Activated effector memory CD4-positive, alpha-beta T cell treated with Interleukin-2 at 50 U/mL for 16 hours (primary cell): ENCODE measurements at places on chromosomes 2 and 18.

GRCh38 chr18:51133580-51134160 is 63.8 kb downstream of the MEX3C start:
- no peak for DNase-seq

GRCh38 chr2:38692636-38693318 is 26.9 kb downstream of the GALM start:
- no peak for DNase-seq

- no peak for DNase-seq
Measured at GRCh38 chr2:234536178-234536965, 39.5 kb upstream of the ARL4C start.

DNA sequence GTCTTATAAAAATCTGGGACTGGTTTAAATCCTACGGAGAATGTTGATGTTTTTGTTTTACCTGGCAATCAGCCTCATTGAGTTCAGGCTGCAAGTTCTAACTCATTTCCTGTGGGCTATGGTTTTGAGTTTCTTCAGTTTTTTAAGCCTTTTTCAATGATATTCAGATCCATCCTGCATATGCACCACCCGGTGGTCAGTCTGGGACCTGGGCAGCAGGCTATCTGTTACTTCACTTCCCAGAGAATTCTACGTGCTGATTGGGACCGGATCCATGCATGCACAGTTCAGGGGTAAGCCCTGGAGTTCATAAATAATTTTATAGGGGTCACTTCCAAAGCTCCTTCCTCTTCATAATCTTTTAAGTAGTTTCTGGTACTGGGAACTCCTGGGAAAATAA is 339.2 kb upstream of the HNRNPA3 start:
- no peak for DNase-seq

- no peak for DNase-seq
Measured at GRCh38 chr18:35511428-35511827, 13.7 kb upstream of the INO80C start.
